Activated CD4-positive, alpha-beta T cell treated with anti-CD3 and anti-CD28 coated beads, Interleukin-2, amount 50 U/mL, for 48 hours (primary cell): ENCODE measurements at places on chromosomes 7 and 10.

DNA sequence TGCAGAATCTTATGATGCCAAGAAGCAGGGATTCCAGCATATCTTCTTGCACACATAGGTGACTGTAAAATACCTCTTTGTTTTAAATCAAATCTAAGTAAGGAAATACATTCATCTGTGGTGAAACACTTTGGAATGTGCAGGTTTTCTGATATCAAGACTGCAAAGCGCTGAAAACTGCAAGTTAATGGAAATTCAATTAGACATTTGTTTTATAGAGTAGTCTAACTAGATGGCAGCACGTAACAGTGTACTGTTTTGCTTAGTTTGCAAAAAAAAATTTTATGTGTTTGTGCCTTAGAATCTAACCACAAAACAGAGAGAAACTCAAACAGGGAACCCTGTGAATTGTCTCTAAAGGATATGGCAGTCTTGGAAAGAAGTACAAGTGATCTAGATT is 259.2 kb downstream of the HDAC9 start:
- no peak for DNase-seq

GRCh38 chr7:90764848-90765570 is 168.9 kb downstream of the CDK14 start:
- DNase-seq, result no peak

DNA sequence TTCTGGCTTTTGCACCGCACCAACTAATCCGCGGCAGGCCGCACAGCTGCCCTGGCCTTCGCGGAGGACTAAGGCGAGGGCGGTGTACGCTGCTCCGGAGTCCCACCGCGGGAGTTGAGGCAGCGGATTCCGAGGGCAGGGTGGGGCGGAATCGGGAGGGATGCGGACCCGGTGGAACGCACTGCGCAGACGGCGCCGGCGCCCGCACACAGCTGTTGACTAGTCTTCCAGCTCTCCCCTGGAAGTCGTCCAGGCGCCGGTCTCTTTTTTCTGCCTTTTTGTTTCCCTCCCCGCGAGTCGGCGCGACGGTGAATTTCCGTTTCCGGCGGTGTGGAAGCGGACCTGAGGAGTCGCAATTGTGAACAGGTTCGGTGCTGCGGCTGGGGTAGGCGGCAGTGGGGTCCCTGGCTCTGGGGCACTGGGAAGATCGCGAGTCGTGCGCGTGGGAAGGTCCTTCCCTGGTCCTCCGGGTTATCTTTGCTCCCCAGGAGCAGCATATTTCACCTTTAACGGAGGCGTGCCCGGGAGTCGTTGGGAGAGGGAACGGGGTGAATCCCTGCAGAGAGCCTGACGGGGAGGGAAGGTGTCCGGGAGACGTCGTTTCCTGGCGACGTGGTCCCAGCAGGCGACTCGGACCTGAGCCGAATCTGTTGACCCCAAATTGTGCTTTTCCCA is at the start of gene ASAH2B:
TSS of gene ASAH2B (plus strand) at position 319 of the 675 bp plus-strand sequence. CDS start 5,195 bp downstream, outside the sequence.
- peak; percentile 82 for DNase-seq

- no peak for DNase-seq
Observed at GRCh38 chr10:113071446-113071845, 121.4 kb downstream of the TCF7L2 start.

DNA sequence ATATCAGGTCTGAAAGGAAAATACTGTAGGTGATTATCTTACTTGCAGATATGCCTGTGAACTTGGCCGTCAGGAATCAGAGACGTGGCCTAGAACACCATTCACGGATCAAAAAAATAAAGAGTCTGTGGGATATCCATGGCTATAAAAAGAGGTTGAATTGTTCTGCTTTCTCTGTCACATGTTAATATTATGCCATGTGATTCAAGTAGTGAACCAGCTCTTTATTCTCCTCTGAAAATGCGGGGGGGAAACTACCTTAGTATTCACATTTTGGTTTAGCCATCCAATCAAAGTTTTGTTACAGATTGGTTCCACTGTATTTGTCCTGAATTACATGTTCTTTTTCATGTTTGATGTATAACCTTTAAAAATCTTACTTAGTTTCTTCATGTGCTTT is 120.5 kb downstream of the CCNY start:
- DNase-seq, result no peak

DNA sequence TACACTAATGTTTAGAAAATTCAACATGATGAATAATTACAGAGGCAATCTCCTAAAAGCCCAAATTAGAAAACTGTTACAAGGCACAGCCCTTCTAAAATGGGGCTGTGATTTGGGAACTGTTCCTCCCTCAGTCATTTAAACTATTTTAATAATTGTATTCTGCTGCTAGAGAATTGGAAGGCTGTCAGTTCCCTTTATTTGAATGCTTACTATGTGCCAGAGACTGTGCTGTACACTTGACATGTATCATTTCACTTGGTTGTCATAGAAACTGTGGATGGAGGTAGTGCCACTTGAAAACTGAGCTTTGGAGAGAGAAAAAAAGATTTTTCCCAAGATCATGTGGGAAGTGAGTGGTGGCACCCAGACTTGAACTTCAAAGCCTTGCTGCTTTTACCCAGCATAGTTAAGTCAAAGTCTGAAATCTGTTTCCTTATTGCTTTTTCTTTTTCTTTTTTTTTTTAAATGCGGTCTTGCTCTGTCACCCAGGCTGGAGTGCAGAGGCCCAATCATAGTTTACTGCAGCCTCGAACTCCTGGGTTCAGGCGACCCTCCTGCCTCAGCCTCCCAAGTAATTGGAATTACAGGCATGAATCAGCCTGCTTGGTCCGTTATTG is 23.6 kb downstream of the UBE2D1 start:
- no peak for DNase-seq

DNA sequence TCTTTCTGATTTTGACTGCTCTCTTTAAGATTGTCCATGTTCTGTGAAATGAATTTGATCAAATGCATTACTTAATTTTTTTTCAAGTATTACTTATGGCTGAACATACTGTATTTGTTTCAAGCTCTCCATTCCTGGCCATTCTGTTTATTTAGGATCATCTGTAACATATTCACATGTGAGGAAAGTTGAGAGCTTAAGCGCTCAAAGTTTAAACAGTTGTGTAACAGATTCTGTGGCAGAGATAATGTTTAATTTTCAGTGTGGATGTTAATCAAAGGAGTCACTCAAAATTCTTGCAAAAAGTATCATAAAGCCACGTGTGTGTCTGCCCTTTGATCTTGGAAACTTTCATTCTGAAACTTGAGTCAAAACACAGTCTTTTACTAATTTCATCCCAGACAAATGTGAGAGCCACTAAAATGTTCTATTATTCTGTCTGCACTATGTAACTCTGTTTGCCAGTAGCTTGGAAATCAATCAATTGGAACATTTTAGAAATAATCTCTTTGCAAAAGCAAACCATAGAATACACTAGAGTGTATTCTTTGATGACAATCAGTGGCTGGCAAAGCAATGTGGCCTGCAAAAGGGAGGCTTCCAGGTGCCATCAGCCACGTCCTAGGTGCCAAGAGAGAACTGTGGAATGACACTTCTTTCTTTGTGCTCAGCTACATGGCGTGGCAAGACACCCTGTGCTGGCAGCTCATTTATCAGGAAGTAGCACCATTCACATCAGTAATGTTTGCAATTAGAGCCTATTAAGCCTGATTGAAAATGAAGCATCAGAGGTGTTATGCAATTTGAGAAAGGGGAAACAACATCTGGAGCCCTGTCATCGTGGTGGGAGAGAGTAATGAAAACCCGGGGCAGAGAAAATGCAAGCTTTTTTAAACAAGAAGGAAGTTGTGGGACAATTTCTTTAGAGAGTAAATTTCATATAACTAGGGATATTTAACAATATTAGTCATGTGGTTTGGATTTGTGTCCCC is 40.9 kb downstream of the ARL5B start:
- DNase-seq, result no peak

GRCh38 chr7:471191-471865 is 48.3 kb downstream of the PDGFA start:
- DNase-seq, result no peak

DNA sequence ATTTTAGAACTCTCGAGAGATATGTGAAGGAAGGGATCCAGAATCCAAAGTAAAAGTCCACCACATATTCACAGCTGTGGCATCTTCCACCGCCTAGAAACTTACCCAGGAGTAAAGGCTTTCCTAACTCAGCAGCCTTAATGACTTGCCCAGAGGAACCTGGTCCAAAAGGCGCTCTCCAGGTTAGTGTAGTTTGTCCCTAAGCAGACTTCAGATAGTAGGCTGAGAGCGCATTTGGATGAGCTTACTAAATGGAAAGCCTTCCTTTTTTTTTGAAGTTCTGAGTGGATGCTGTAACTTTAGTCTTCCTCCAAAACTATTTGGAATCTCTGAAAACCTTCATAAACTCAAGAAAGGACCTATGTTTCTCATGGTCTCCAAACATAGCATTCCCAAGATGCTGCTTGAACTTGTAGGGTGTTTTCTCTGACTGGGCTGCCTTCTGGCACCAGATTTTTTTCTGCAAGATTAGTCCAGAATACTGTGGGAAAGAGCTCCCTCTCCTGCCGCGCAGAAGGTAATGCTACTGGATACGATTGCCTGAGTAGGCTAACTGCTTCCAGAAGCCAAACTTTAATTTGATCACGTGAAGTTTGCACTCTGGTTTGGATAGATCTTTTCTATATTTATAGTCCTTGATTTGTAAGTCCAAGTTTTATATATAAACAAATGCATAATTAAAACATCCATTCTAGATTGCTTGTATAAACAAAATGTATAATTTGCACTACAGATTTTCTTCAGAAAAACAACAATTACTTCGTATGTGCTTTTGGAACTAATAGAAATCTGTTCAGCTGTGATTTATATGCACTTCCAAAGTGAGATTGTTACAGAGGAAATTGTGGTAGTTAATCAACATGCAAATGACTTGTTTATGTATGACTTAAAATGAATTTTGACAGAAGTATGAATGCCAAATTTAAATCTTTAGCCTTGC is 19.6 kb upstream of the GPR37 start:
- peak; percentile 17 for DNase-seq

DNA sequence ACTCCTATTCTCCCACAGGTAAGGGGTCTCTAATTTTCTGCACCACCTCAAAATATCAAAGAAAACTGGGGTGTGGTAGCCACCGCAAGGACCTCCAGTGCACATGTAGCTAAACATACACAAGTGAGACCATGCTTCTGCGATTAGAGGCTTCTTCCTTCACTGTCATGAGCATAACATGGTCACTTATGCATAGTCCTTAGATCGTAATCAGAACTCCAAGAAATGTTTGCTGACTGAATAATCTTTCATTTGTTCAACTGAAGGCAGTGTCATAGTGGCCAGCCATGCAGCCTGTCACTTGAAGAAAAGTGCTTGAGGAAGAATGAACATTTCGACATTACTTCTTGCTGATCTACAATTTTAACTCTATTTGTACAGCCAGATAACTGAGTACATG is 14.6 kb downstream of the TWIST1 start:
- DNase-seq, result no peak
